NCI-H187 (cell line): ENCODE measurements at places on chromosomes 7 and 10.

- no peak for DNase-seq
These were observed 29.4 kb downstream of the CDK14 start for GRCh38 chr7:90625562-90625961.

DNA sequence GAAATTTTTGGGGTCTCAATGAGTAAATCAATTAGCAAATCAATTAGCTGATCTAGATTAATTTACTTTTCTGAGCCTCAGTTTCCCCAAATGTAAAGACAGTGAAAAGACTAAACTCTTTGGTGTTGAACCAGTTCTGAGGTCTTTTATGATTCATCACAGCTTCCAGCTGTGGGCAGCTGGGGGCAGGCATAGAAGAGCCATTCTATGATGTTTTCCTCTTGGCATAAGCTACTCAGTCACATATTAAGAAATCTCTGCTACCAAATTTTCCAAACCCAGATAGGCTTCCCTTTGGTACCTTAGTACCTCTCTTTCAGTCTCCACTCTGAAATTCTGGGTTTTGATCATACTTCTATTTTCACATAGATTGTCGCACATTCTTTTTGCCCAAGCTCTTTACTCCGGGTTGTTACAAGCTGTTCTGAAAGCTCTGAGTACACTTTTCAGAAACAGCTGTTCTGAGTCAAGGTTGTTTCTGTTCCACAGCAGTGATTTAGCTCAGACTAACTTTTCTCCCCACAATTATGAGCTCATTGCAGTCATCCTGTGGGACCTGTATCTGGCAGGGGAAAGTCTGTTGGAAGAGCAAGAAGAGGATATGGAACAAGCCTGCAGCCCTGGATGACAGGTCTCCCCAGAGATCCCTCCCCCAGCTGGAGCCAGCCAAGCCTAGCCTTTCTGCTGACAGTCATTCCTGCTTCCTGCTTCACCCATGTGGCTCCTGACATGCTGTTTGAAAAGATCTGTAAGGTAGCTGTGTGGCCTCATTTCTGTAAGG, 599.6 kb upstream of the GHITM start:
- DNase-seq: no peak

- no peak for DNase-seq
These were observed 130.9 kb upstream of the CDK6 start for GRCh38 chr7:92967238-92967637.

DNA sequence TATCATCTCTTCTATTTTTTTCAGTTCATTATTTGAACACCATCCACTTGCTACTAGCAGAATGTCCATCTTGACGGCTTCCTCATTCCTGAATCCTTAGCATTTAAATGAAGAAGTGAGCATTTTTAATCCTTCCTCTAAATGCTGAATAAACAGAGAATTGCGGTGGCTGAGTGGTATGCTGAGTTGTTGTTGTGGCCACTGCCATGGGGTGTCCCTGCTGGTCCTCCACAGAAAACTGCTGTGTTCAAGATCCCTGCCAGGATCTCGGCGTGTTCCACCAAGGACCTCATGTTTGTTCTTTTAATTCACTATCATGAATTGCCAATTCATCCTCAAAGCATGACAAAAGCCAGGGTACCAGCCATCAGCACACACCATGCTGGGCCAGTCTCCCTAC, 48.9 kb upstream of the HABP2 start:
- no peak for DNase-seq

DNA sequence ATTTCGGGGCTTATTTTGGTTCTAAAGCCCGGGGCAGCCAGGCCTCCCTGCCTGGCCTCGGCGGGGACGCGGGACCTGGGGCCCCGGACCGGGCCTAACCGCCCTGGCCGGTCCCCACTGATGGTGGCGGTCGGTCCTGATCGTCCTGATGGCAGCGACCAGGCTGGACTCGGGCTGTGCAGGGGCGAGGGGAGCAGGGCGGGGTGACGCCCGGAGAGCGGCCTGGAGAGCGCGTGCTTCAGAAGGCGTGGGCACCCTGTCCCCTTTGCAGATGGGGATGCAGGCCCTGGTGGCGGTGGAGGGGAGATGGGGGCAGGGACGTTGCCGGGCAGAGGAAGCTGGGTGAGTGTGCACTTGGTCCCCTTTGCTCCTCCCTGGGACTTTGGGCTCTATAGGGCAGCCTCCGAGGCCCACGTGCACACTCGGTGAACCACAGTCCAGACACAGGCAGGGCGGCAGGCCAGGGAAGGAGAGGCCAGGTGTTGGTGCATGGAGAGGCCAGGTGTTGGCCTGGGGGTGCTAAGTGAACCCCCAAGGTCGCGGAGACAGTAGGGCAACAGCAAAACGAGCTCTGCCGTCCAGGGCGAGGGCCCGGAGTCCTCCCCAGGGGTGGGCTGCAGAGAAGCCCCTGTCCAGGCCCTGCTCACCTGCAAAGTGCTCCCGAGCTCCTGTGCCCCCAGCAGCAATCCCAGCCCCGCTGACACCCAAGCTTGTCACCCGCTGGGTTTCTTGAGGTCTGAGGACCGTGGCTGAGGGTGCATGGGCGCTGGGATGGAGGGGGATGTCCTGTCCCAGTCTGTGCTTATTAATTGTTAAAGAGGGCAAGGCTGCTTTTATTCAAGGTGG, 42.4 kb upstream of the FAM20C start:
- DNase-seq: no peak

DNA sequence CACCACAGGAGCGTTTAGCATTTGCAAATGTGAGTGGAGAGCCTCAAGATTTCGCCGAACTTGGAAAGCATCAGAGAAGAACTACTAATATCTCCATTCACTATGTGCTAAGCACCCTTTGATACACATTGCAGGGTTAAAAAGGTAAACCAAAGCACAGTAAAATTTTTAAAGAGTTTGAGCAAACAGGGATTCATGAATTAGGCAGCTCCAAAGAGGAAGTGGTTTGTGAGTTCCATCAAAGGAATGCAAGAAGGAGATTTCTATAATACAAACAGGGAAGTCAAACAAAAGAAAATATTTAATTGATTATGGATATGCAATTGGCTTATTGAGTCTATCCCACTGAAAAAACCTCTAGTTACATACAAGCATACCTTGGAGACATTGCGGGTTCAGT, 81.1 kb upstream of the TMEM72 start:
- no peak for DNase-seq

DNA sequence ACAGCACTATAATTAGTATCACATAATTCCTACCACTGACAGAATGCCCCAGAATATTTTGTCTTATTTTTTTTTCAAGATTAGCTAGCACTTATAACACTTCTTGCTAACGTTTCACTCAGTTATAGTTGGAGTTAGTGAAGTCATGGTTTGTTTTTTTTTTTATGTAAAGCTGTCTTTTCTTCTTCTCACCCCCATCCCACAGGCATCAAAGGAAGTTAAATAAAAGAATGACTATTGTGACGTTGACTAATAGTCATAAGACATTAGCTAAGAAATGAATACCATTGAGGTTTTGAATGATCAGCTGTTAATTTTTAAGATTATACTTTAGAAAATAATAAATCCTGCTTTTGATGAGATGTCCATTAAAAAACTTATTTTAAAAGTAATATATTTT, 498.3 kb downstream of the GFRA1 start:
- no peak for DNase-seq

DNA sequence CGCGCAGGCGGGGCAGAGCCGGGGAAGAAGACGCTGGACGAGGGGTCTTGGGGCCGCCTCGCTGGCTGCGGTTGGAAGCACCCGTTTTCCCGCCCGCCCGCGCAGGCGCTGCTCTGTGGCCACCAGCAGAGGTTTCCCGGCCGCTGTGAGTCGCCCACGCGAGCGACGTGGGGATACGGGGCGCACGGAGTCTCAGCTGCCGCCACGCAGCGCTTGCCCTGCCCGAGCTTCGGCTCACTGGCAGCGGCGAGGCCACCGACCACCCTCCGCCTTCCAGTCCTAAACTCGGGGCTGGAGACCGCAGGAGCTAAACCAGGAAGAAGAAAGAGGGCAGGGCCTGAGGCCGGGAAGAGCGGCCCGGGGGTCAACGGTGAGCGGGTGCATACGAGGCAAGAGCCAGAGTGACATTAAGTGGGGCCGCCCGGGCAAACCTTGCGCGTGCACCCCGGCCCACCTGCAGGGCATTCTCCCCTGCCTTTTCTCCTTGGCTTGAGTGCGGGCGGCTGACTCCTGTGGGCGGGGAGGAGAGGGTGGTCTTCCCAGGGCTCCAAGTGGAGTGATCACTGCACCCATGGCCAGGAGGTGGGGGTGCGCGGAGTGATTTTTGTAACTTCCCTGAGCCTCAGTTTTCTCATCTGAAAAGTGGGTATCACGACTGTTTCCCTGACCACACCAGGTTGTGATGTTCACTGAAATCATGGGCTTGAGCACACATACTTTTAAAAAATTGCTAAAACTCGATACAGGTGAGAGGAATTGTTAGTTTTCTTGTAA, 7.1 kb upstream of the EMX2 start:
- DNase-seq: no peak

- DNase-seq: no peak
These were observed 702.2 kb upstream of the LRRTM3 start for GRCh38 chr10:66223656-66224055.

DNA sequence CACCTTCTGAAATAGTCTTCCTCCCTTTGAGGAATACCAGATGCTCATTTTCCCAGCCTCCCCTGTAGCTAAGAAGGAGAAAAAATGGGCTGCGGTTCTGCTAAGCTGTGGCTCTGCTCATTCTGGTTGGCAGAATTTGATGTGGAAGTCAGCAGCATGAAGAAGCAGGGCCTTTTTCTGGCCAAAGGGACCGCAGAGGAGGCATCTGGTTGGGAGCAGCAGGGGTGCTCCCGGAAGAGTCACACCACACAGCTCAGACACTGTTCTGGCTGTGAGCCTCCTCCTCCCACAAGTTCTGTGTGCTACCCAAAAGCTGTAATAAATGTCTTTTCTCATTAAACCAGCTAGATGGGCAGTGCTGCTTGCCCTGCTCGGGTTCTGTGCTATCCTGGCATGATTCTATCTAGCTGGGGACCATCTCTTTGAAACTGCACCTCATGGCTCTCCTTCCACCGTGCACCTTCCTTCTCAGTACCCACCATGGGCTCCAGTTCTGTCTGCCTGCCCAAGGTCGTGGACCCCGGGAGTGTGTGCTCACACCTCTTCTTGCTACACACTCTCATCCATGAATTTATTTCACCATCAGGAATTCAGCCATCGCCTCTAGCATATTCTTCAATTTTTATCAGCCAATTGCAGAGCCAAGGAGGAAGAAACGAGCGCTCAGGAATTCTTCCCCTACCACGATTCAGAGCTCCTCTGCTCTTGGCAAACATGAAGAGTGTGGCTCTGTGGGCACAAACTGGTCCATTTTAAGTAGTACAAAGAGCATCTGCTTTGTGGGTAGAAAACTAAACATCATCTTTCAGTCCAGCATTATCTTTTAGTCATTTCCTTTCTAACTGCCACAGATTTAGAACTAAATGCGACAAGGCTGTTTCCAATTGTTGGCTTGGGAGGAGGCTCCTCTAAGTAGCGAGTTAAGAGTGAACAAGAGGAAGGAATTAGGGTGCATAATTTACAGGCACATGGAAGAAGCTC, 76.9 kb downstream of the FAM171A1 start:
- no peak for DNase-seq

DNA sequence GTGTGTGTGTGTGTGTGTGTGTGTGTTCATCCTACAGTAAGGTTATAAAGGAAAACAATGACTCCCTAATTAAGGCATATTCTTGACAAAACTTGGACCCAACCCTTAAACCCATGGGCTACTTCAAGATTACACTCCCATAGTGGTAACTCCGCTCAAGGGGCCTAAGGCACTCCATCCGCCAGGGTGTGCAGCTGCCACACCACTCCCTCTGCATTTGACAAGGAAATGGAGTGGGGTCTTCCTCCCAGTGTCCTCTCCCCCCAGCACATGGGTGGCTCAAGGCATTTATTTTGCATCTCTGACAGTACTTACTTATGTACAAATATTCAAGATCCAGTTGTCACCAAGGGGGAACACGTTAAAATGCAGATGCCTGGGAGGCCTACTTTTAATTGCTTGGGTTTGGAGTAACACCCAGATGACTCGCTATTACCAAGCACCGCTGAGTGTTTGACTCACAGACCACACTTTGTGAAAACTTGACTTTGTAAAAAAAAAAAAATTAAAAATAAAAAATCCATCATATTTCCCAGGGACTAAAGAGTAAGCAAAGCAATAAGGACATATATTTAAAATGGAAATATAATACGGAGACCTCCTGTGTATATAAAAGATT, 53.0 kb upstream of the AGR3 start:
- DNase-seq: no peak

DNA sequence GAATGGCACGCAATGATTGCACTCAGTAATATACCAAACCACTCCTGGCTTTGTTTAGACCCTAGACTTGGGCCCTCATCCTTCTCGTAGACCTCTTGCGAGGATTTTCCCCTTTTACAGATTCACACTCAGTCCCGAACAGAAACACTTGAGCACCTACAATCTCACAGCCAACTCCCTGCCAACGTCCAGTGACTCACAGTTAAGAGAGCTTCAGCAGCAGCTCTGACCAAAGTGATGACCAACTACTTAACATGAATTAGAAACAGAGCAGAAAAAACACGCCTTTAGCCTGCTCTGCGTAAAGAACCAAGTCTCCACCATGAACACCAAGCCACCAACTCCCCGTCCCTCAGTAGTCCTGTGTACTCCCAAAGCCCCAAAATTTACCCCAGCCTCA, 2.2 kb downstream of the DNAJC30 start:
- no peak for DNase-seq

- no peak for DNase-seq
These were observed 20.4 kb upstream of the HIPK2 start for GRCh38 chr7:139798221-139798620.

- no peak for DNase-seq
These were observed 15.6 kb downstream of the SNX10 start for GRCh38 chr7:26307226-26307625.

GRCh38 chr7:102395873-102396709, at the start of gene PRKRIP1:
PRKRIP1 (plus strand) TSS chr7:102396363; CDS start chr7:102396412, 49 bp downstream.
- DNase-seq: peak; percentile 84

DNA sequence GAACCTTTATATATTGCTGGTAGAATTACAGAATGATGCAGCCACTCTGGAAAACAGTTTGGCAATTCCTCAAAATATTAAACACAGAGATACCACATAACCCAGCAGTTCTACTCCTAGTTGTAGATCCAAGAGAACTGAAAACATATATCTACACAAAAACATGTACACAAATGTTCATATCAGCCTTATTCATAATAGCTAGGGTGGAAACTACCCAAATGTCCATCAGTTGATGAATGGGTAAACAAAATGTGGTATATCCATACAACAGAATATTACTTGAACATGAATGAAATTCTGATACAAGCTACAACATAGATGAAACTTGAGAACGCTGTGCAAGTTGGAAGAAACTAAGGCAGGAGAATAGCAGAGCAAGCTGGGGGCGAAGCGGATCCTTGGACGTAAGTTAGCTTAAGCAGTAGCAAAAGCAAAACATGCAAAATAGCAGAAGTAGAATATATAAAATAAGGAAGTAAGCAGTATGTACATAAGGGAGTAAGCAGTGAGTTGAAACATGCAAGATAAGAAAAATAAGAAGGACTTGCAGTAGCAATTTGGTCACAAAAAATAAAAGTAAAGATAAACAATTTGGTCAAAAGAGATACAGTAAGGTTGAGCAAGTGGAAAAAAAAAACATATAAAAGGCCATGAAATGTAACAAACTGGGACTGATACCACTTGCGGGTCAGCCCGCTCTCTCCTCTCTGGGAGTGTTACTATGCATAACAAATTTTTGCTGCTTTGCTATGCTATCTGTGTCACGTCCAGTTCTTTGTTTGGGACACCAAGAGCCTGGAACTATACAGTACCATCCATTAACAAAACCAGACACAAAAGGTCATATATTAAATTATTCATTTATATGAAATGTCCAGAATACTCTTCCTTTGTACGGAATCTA, 18.0 kb upstream of the HILPDA start:
- DNase-seq: no peak
